ENCODE measurements at places on chromosomes 7 and 10. TPM values are rescaled to one million over a fixed set of nuclear protein-coding genes. Genes with fewer than 3 reads are reported as not detected.

SEMA3C gene
- 212 TPM for total RNA-seq

ARHGEF35 gene
- 4.2 TPM for total RNA-seq

IL15RA gene
- total RNA-seq, result 3.0 TPM

TMEM26 gene
- total RNA-seq, result 7.4 TPM

IDI2 gene
- total RNA-seq, result not detected

ADIRF gene
- total RNA-seq, result 13.2 TPM

NUTM2E gene
- 0.41 TPM for total RNA-seq

PDK4 gene
- total RNA-seq, result 48.6 TPM

OPN4 gene
- total RNA-seq, result not detected

CLRN3 gene
- total RNA-seq, result not detected

THSD7A gene
- total RNA-seq, result 10.6 TPM

OR6B1 gene
- not detected for total RNA-seq

PNLIPRP2 gene
- total RNA-seq, result not detected

TCAF1 gene
- total RNA-seq, result 296 TPM

STAG3 gene
- total RNA-seq, result 0.72 TPM

OR2A2 gene
- not detected for total RNA-seq

TMEM196 gene
- total RNA-seq, result not detected

ELMO1 gene
- total RNA-seq, result 59.9 TPM

VWA2 gene
- 7.3 TPM for total RNA-seq

CYP51A1 gene
- total RNA-seq, result 76.6 TPM

PRSS37 gene
- total RNA-seq, result not detected

Measured in tongue (tissue), 3 donors.